Glomerular endothelial cell (primary cell): ENCODE measurements at places on chromosomes 16 and 17. TPM values are rescaled to one million over a fixed set of nuclear protein-coding genes. Genes with fewer than 3 reads are reported as not detected.

DNA sequence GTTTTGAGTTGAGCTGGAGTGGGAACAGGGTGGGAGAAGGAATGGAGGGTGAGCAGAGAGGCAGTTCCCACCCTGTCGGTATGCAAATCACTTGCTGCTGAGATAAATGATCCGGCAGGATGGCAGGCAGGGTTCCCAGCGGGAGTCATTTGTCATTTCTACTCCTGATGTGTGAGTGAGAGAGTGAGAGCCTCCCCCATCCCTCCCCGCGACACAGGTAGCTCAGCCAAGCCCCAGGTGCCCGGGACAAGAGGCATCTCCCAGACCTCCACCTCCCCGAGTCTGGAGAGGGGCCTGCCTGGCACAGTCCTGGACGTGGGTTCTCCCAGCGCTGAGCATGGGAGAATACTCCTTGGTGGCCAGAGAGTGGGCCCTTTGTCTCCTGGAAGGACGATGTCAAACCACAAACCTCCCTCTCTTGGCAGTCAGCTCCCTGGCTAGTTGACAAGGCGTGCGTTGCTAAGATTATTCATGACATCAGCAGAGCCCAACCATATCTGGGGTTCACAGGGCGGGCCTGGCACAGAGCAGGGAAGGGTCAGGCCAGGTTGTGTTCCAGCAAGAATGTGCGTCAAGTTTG is 33.7 kb upstream of the TNRC6C start:
- DNase-seq = no peak

PRCD gene
- 0.58 and 1.8 TPM in 2 replicates for total RNA-seq

- DNase-seq = peak; percentile 70
These were observed 14.1 kb upstream of the MRTFB start for GRCh38 chr16:14056970-14057369.

- no peak for DNase-seq
These were observed 27.7 kb downstream of the TBC1D3B start for GRCh38 chr17:36148559-36149295.

GRCh38 chr17:3911271-3912053 is 4.8 kb downstream of the P2RX1 start:
- no peak for DNase-seq

PIK3R5 gene
- total RNA-seq = not detected in 2 replicates

SEC14L5 gene
- not detected in 2 replicates for total RNA-seq

ZNF469 gene
- total RNA-seq = 12.5 and 29.1 TPM in 2 replicates

PDE6G gene
- total RNA-seq = 2.7 and 3.2 TPM in 2 replicates

NPIPA7 gene
- total RNA-seq = 4.7 and 30.1 TPM in 2 replicates

- no peak for DNase-seq
These were observed 19.4 kb downstream of the UTS2R start for GRCh38 chr17:82390860-82391435.

ABCA5 gene
- total RNA-seq = 14.5 and 19.2 TPM in 2 replicates

CORO1A gene
- 1.5 and 3.0 TPM in 2 replicates for total RNA-seq

TMEM95 gene
- not detected in 2 replicates for total RNA-seq

- DNase-seq = no peak
These were observed 502.4 kb upstream of the CDH11 start for GRCh38 chr16:65624229-65624628.

PRDM7 gene
- not detected in 2 replicates for total RNA-seq

GRCh38 chr16:55836158-55836611 is 3.3 kb upstream of the CES1 start:
- DNase-seq = no peak

DNA sequence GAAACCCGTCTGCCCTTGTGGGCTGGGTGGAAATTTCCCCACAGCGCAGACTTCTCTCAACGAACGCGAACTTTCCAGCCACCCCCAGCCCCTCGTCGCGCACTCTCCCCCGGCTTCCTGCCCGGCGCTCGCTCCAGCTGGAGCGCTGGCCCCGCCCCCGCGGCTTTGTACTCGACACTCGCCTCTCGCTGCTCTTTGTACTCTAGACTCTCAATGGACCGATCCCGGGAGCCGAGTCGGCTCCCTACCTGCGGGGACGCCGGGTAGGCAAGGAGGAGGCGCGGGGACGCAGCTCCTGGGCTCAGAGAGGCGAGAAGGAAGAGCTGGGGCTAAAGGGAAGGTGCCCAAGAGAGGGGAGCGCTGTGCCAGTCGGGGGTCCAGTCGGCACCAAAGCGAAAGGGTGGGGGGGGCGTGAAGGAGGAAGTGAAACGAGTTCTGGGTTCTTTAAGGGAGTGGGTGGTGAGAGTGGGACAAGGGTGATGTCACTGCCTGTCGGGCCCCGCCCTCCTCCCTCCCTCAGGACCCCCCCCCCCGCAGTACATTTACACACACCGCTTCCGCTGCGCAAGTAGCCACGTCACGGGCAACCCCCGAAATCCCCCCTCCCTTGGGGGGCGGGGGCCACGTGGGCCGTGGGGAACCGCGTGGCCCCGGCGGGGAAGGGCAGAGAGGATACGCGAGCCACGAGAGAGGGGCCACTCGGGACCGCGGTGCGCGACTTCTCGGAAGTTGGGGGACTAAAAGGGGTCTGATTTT is 9.7 kb downstream of the KDM6B start:
- no peak for DNase-seq

RASD1 gene
- 2.9 and 5.2 TPM in 2 replicates for total RNA-seq

NTN3 gene
- 0.35 TPM in 1 of 2 replicates, not detected in the other for total RNA-seq

GRCh38 chr16:75139498-75139897 is 8.8 kb upstream of the ZFP1 start:
- no peak for DNase-seq

GRCh38 chr17:4199818-4200402 is 56.9 kb downstream of the CYB5D2 start:
- DNase-seq = peak; percentile 20

DNA sequence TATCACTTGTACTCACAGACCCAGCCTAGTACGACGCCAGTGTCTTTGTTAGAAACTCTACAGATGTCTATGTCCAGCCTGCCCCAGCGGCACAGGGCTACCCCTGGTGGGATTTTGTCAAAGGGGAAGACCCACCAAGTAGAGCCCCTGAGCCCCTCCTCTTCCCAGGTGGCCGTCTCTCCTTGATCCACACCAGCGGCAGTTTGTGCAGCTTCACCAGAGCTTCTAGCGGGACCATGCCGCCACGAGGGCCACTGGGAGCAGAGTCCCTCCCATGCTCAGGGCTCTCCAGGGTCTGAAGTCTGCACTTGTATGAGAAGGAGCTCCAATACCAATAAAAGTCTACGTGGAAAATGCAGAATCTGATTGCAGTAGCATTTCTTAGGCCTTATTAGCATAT is 157.1 kb downstream of the RPTOR start:
- DNase-seq = no peak

DNA sequence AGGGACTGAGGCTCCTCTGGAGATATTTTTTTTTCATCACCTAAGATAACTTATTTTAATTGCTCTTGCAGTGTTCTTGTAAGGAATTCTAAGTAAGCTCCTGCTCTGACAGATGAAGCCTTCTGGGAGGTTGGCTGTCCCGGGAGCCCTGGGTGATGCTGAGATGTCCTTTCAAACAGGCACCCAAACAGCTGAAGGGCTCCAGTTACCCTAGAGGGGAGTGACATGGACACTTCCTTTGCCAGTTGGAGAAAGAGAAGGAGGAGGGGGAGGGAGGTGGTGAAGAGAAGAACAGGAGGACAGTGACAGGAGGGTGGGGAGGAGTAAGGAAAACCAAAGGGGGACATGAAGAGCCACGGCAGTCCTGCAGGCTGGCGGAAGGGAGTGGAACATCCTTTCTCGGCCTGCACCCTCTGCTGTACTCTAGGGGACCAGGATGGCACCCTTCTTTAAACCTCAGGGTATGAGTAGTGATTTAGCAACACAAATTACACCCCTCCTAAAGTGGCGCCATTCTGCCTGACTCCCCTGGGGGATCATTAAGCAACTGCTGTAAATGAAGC is 51.8 kb downstream of the MYH3 start:
- no peak for DNase-seq

COIL gene
- 12.3 and 15.3 TPM in 2 replicates for total RNA-seq

GRCh38 chr17:559551-560431 is 154.8 kb downstream of the VPS53 start:
- peak; percentile 61 for DNase-seq

IL34 gene
- total RNA-seq = 2.8 and 3.1 TPM in 2 replicates

GRCh38 chr17:78924481-78925151 is 571 bp downstream of the TIMP2 start:
- DNase-seq = no peak

MYL4 gene
- total RNA-seq = 1.1 and 1.8 TPM in 2 replicates

GRCh38 chr17:50871364-50871763 is 5.2 kb upstream of the TOB1 start:
- no peak for DNase-seq

HEXIM1 gene
- total RNA-seq = 16.2 and 16.7 TPM in 2 replicates

GRCh38 chr16:73031984-73032383 is 15.9 kb downstream of the ZFHX3 start:
- DNase-seq = no peak

TMEM88 gene
- 24.8 and 46.8 TPM in 2 replicates for total RNA-seq

CD300E gene
- total RNA-seq = not detected in 2 replicates

- no peak for DNase-seq
These were observed 2.7 kb upstream of the RRAD start for GRCh38 chr16:66927918-66928649.

- DNase-seq = no peak
These were observed 7.5 kb upstream of the OR1F1 start for GRCh38 chr16:3180445-3180878.

- DNase-seq = no peak
These were observed 11.9 kb upstream of the HOXB2 start for GRCh38 chr17:48556576-48557401.

DNA sequence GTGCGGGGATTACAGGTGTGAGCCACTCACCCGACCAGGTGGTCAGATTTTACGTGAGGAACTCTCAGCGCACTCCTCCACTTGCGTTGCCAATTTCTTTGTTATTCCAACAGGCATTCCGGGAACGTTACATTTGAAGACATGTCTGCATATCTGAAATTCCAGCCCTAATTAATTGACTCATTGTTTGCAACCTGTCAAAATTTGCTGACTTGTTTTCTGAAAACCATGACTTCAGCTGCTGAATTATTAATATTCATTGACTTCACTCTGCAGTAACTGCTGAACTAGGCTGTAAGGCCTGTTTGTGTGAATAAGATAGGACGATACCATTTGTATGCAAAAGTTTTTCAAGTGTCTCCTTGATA is 16.6 kb downstream of the G6PC1 start:
- DNase-seq = no peak

FN3K gene
- total RNA-seq = 2.9 and 19.7 TPM in 2 replicates

GP1BA gene
- total RNA-seq = not detected in 2 replicates

DNA sequence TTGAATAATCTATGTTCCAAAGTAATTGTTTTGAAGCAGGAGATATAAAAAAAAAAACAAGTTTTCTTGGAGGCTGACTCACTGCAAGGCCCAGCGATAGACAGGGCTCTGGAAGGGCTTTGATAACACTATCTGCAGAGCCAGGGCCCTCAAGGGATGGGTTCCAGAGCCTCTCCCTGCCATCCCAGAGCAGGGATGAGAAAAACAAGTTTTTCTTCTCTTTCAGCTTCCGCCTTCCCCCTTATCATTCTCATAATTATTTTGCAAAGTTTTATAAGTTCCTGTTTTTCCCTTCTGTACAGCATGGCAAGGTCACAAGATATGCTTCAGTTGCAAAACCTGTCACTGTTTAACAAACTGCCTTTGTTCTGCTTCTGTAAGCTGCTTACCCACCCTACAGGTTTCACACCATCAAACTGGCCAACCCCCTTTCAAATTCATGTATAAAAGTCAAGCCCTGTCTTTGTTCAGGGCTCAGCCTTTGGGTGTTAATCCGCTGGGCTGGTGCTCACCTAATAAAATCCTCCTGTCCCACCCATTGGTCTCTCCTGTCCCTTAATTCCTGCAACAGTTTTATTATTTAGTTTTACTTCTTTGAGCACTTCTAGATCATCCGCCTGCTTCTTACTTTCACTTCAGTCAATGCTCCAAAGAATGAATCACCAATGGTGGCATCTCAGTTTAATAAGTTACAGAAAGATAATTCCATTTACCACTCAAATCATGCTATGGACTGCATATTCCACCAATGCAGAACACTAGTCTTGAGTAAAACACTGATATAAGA is 5.6 kb upstream of the THUMPD1 start:
- DNase-seq = no peak

DNA sequence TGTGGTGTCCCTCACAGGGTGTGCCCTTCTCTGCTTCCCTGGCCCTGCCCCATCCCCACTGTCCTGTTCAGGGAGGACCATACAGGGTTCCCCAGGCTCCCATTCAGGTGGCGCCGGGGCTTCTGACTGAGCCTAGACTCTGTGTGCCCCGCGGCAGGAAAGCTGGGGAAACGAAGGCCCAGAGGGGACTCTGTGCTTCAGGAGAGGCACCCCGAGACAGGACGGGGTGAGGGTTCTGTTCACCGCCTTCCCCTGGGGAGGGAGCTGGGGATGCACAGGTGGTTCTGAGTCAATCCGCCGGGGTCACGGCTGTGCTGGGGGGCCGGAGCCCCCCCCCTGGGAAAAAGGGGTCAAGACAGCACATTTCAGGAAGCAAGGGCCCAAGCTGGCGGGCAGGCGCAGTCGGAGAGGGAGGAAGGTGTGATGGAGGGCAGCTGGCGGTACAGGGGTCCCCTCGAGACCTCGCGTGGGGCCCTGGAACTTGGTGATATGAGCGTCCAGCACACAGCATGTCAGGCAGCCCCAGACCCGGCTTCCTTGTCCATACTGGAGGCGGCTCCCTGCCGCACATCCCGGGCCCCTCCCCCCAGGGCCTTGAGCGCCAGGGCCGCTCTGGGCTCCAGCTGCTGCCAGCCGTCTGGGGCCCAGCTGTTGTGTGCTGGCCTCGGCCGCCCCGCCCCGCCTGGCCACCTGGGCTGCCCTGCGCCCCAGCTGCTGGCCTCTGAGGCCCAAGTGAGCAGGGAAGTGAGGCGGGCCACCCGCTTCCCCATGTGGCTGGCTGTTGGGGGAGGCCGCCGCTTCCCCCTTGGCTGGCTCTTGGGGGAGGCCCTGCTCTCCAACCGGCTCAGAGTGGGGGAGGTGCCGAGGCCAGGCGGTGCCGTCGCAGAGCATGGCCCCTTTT is 5.6 kb upstream of the NOTUM start:
- no peak for DNase-seq

GRCh38 chr17:31274252-31274651 is 22.8 kb downstream of the OMG start:
- DNase-seq = no peak
